ENCODE measurements at places on chromosomes 3 and 15.

- no peak for DNase-seq
Measured at GRCh38 chr15:67968966-67969365, 85.1 kb upstream of the PIAS1 start.

GRCh38 chr3:122213650-122214049 lies 30.2 kb downstream of the CASR start:
- no peak for DNase-seq

GRCh38 chr3:122322095-122323075 lies 2.7 kb upstream of the CSTA start:
- no peak for DNase-seq

DNA sequence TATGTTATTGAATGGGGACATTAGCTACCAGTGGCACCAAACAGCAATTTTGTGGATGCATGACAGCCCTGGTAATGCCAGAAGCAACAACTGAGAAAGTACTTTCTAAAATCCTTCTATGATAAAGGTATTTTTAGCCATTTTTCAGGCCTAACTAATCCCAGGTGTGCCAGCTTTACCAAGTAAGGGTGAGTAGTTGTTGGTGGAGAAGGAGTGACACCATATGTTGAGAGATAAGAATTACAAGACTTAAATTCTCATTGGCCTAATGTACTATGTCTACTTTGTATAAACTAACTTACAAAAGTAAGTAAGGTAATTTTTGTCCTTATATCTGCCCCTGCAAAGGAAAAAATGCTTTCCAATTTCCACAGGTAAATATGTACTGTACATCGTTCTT lies 4.1 kb upstream of the COX17 start:
- DNase-seq, result no peak

- no peak for DNase-seq
Measured at GRCh38 chr3:707041-707440, 385.8 kb upstream of the CNTN6 start.

DNA sequence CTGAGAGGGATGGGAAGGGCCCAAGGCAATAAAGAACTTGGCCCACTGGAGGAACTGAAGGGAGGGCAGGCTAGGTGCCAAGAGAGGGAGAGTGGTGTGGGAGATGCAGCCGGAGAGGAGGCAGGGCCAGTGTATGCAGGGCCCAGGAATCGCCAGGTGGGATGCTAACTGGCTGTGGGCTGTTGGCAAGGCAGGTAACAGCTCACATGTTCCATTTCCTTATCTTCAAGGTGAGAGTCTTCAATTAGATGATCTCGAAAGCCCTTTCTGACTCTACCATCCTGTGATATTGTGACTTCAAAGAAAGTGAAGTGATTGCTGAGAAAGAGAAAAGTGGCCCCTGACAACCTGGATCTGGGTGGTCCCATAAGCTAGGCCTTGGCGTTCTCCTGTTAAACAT lies 49.0 kb downstream of the CASR start:
- no peak for DNase-seq

GRCh38 chr15:70259640-70260508 lies 162.2 kb upstream of the TLE3 start:
- DNase-seq, result no peak

GRCh38 chr3:197088370-197088769 lies 58.8 kb upstream of the MELTF start:
- DNase-seq, result no peak

DNA sequence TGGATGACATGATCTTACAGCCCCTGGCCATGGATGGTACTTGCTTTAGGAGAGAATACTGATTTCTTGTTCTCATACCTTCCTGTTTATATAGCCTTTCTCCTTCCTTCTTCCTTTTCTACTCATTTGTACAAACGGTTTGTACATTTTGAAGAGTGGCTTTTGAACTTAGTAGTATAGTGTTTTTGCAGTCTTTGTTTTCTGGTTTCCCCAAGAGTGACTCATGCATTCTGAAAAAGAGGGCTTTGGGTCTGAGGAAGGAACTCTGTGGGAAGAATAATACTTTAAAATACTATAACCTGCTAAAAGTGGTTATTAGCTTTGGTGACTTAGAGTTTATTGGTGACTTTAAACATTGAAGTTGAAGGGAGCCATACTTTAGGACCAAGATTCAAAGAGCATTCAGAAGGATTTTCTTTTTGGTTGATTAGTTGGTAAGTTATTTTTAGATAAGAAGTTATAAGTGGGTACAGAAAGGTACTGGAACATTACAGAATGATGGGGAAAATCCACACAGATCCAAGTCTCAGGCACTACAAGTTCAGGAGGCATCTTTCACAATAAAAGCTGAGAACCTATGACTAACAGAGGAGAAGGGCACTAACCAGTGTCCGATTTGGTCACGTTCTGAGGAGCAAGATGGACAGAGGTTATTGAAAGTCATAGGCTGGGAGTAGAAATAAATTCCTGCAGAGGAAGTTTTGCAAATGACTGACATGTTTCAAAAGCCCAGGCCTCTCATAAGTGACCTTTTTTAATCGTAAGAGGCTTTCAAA lies 369.6 kb upstream of the AZI2 start:
- DNase-seq, result no peak

- peak; percentile 5 for DNase-seq
Measured at GRCh38 chr3:186380622-186381380, 18.8 kb upstream of the DGKG start.

GRCh38 chr15:58064082-58064979 lies 1.2 kb downstream of the ALDH1A2 start:
- no peak for DNase-seq

GRCh38 chr3:57706462-57706861 lies 13.6 kb upstream of the DENND6A start:
- DNase-seq, result no peak

GRCh38 chr3:77601823-77602415 lies 562.0 kb downstream of the ROBO2 start:
- no peak for DNase-seq

- DNase-seq, result no peak
Measured at GRCh38 chr3:54171509-54171908, 49.2 kb downstream of the CACNA2D3 start.

DNA sequence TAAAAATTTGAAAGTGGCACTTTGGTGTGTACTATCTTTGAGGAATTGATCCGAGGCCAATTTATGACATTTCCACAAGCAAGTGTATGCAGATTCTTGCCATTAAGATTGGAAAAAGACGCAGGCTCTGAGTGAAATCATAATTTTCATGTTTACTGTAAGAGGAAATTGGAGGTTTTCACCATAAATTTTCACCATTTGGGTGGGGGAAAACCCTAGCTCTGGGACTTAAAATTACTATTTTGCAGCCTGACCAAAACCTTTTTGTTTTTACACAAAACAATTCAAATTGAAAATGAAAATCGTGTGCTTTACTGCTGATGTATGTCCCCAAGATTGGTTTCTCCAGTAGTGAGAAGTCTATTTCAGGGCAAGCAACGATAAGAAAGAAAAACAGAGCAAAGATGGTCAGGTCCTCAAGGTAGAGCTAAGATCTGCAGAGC lies 282.6 kb downstream of the FOXP1 start:
- DNase-seq, result no peak

DNA sequence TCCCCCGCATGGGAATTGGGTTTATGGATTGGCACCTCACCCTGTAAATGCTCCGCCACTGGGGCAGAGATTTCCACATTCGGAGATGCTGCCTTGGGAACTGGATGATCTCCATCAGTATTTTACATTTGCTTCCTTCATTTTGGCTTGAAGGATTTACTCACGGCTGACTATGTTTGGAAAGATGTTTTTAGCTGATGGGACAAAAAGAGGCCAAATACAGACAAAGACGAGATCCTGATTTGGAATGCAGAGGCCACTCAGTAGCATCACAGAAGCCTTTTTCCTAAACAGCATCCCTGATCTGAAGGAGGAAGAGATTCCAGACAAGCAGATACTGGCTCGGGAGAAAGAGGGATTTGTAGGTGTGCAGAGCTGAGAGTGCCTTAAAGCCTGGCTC lies 76.9 kb downstream of the MESD start:
- no peak for DNase-seq

- no peak for DNase-seq
Measured at GRCh38 chr3:187709155-187709554, 6.8 kb upstream of the RTP2 start.

DNA sequence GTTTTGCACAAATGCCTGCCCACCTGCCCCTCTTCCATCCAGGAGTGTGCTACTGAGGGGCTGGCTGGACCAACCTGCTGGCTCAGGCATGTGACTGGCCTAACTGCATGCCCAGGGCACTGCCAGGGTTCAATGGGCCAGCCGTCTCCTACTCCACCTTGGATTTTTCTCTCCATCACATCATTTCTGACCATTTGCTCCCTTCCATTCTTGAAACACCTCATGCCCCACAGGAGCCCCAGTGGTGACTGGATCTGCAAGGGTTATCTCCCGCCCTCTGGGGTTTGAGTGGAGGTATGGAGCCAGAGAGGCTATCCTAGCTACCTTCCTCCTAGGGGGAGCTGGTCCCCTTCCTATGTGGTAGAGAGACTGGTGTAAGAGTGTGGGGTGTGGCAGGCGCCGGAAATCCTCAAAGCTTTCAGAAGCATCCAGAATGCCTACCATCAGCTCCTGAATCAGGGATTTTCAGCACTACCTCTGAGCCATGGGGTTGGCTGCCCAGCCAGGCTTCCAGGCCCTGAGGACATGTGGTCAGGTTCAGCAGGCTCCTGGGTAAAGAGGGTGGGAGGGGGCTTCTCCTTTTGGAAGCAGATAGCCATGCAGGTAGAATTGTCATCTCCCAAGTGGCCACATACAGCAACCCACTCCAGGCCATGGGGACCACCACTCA lies 2.9 kb upstream of the MANF start:
- DNase-seq, result no peak

- DNase-seq, result no peak
Measured at GRCh38 chr3:16803019-16803418, 81.7 kb upstream of the PLCL2 start.

- no peak for DNase-seq
Measured at GRCh38 chr3:46065750-46066256, 38.5 kb upstream of the XCR1 start.

DNA sequence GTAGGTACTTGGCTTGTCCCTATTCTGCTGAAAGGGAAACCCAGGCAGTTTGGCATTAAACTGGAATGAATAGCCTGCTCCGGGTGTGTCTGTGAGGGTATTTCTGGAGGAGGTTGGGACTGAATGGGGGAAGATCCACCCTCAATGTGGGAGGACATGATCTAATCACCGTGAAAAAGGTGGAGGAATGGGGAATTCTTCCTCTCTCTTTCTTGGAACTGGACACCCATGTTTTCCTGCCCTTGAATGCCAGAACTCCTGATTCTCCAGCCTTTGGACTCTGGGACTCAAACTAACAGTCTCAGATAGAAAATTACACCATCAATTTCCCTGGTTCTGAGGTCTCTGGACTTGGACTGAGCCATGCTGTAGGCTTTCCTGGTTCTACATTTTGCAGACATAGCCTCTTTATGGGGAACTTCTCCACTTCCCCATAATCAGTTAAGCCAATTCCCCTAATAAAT lies 391.7 kb downstream of the EDEM1 start:
- DNase-seq, result no peak

DNA sequence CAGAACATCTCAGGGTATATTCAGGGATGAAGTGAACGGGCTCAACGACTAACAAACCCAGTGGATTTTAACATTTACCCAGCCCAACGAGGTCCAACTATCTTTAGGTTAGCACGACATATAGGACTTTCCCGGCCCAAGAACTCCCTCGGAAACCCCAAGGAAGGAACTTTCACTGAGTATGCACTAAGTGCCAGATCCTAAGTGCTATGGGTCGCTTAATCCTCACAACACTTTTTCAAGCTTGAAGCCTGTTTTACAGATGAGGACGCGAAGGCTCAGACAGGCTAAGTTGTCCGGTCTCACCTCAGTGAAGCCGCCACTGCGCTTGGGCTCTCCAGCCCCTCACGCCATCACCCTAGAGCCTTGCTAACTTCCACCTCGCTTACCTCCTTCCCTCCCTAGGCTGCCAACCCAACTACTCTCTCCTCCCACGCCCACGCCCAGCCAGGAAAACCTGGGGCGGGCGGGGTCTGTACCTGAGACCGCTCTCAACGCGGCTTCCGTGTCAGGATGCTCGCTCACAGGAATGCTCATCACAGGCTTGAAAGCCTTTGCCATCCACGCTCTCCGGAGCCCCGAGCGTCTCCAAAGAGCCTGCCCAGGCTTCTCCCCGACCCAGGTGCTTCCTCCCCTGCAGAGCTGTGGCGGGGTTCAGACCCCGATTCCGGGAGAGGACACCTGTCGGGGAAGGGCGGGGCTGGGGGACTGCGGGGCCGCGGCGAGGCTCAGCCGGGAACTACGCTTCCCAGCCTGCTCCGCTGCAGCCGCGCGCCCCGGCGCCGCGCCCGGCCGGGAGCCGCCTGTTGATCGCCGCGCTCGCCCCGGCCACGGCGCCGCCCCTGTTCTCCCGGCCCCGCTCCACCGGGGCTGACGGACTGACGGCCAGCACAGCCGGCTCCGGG lies at the start of gene TMOD2:
Gene TMOD2 (plus strand): TSS at position 806 of the 905 bp plus-strand sequence. CDS start 14,845 bp downstream, outside the sequence.
- DNase-seq, result peak; percentile 54

- DNase-seq, result no peak
Measured at GRCh38 chr3:126451511-126451910, 24.2 kb downstream of the ZXDC start.

DNA sequence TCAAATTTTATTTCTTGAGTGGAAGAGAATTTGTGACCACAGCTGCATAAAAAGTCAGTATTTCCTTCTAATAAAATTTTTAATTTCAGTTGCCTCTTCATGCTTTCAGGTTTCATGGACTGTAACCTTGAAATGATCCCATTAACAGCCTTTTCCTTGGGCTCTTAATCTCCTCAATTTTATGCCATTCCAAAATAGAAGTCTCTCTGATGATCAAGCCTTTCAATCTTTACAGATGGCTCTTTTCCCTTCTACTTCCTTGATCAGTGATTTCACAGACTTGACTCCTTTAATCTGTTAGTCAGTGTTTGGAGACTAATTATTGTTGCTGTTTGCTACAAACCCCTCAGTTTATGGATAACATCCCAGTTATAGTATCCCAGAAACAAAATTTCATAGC lies 11.9 kb downstream of the TSC22D2 start:
- no peak for DNase-seq

GRCh38 chr3:127002195-127003174 lies 19.6 kb downstream of the PLXNA1 start:
- DNase-seq, result no peak

GRCh38 chr15:65307978-65308377 lies 3.5 kb downstream of the RNU5B-1 start:
- no peak for DNase-seq

DNA sequence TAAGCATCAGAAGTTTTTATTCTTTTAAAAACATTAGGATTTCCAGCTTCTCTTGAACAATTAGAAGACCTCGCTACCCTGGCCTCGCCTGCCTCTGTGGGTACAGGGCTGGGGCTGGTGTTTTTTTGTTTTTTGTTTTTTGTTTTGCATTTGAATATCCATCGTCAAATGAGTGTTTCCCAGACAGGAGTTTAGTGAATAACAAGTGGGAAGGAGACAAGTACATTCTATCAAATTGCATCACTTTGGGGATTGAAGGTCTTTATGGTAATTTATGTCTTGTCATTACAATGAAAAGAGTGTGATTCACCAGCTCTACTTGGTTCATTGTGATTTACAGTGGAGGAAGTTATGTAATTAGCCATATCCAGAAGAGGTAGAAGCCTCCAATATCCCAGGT lies 161.1 kb upstream of the UBE2E1 start:
- no peak for DNase-seq

GRCh38 chr3:10688126-10688525 lies 127.9 kb upstream of the SLC6A11 start:
- DNase-seq, result no peak

All from activated CD4-positive, alpha-beta T cell treated with anti-CD3 and anti-CD28 coated beads, Interleukin-2, amount 50 U/mL, for 48 hours (primary cell).